ENCODE measurements at places on chromosomes 16 and 17.

- DNase-seq, result no peak
Observed at GRCh38 chr16:56916571-56917403, 15.2 kb upstream of the HERPUD1 start.

DNA sequence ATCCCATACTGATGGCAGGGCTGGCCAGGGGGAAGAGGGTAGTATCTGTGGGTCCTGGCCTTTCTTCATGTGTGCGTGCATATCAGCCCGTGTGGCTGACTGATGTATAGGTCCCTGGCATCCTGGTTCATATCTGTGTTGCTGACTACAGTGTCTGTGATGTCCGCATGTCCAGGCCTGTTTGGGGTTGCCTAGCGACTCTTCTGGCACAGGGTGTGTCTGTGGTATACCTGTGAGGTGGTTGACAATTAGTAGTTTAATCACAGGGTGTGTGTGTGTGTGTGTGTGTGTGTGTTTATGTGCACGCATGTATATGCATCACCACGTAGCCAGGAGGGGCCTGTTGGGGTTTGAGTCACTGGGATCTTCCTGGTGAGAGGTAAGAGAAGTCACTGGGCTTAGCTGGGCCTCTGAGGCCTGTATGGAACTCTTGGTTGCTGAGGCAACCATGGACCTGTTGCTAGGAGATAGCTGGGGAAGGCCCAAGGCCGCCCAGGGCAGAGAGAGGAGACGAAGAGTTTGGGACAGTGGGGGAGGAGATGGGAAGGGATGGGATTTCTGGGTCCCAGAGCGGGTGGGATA is 603 bp upstream of the TMEM95 start:
- DNase-seq, result no peak

DNA sequence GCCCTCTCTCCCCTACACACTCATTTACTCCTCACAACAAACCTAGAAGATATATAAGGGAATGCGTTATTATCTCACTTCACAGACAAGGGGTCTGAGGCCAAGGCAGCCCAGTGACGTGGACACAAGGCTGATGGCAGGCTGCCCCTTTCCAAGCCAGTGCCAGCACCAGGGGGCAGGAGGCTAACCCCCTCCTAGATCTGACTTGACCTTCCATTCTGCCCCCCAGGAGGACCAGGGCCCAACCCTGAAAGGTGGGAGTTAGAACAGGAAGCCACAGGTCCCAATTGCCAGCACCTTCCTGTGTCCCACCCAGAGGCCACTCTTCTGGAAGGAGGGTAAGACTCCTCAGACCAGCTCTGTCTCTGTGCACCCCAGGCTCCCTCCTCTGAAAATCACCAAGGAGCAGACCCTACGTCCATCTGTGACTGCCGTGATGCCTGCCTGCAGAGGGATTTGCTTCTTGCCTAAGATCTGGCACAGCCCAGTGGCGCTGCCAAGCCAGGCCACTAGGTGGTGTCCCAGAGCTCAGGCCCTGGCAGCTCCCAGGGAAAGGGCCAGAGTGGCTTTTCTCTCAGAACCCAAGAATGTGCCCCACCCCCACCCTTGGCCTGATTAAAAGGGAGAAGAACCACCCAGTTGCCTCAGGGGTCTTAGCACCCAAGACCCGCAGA is 42.4 kb upstream of the MRPS23 start:
- DNase-seq, result peak; percentile 22

DNA sequence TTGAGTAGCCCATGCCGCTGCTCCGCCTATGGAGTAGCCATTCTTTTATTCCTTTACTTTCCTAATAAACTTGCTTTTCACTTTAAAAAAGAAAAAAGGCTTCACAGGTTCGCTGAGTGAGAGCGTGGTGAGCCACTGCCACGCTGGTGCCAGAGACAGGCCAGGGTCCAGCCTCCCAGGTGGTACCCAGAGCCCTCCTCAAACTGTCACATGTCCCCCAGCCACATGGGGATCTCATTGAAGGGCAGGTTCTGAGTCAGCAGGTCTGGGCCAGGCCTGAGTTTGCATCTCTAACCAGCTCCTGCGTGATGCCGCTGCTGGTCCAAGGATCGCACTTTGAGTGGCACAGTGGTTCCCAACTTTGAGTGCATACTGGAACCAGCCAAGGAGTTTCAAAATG is 36.2 kb downstream of the RBFOX3 start:
- no peak for DNase-seq

GRCh38 chr16:2840914-2841313 is 10.8 kb downstream of the ZG16B start:
- DNase-seq, result no peak

DNA sequence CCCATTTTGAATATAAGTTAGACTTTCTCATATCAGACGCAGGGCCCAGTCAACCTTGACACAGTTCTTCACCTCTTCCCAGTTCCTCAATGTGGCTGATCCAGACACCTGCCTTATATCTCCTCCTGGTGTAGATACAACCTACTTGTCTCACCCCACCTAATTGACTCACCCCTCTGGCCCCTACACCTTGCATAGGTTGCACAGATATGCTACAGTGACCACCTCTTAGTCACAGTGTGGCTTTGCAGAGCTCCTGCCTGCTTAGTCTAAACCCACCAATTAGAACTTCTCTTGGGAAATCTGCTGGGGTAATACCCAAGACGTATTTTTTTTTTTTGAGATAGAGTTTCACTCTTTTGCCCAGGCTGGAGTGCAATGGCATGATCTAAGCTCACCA is 16.8 kb downstream of the CHP2 start:
- DNase-seq, result no peak

GRCh38 chr17:68301438-68301959 is 10.2 kb downstream of the ARSG start:
- no peak for DNase-seq

DNA sequence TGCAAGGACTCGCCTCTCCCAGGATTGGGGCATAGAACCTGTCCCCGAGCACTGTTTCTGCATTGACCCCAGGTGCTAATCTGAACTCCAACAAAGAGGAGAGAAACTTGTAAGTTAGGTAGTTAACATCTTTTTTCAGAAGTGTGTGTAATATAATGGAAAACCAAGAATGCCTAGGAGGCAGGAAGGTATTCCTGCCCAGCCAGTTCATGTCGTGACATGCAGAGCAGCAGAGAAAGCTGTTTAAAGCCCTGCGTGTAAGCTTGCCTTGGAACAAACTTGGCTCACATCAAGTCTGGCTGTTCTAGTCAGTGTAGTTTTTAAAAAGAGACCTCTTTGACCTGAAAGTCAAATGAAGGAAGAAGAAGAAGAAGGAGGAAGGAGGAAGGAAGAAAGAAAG is 2.1 kb upstream of the GNA13 start:
- DNase-seq, result no peak

- no peak for DNase-seq
Observed at GRCh38 chr17:48416971-48417370, 13.0 kb downstream of the SKAP1 start.

DNA sequence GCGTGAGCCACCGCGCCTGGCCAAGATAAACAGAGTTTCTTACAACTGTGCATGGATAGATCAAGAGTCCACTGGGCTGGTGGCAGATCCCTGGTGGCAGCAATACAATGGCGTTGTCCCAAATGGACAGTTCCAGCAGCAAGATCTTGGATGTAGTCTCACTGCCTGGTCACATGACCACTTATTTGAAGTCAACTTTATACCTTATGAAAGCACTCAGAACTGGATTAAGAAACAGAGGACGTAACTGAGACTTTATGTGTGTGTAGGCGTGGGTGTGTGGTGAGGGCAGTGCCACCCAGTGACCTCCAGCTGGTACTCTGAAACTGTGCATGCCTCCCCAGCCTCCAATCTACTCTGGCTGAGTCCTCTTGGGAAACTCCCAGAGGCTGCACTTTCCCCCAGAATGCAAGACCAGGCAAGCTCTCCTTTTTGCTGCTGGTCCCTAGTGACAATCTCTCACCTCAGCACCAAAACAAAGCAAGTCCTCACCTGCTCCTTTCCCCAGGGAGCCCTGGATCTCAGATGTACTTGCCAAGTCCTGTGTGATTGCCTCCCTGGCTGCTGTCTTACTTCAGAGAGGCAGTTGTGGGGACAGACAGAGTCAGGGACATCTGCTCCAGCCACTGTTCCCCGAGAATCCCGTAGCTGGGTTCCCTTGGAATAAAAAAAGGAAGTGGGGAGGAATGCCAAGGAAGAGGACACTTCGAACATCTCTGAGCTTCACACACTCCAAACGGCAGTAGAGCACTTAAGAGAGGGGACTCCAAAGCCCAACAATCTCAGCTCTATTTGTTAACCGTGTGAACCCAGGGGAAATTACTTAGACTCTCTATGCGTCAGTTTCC is 11.7 kb upstream of the ST6GALNAC2 start:
- DNase-seq, result no peak

DNA sequence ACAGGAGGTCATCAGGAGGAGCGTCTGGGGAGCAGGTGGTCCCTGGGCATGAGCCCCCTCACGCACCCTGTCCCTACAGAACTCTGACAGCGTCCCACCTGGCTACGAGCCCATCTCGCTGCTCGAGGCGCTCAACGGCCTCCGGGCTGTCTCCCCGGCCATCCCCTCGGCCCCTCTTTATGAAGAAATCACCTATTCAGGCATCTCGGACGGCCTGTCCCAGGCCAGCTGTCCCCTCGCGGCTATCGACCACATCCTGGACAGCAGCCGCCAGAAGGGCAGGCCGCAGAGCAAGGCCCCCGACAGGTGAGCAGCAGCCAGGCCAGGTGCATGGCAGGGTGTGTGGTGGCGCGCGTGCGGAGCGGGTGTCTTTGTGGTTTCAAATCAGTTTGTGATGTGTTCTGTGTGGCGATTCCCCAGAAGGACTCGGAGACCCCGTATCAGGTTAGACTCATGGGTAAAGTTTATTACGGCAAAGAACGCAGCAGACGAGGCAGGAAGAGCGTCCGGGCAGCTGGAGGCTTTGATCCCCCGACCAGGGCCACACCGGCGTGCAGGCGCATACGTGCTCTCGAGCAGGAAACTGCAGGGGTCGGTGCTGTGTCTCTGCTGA is 11.8 kb upstream of the NUDT16L1 start:
- DNase-seq, result no peak

- DNase-seq, result no peak
Observed at GRCh38 chr17:32831223-32831622, 45.7 kb downstream of the MYO1D start.

- no peak for DNase-seq
Observed at GRCh38 chr17:17915183-17915582, 57.0 kb downstream of the TOM1L2 start.

DNA sequence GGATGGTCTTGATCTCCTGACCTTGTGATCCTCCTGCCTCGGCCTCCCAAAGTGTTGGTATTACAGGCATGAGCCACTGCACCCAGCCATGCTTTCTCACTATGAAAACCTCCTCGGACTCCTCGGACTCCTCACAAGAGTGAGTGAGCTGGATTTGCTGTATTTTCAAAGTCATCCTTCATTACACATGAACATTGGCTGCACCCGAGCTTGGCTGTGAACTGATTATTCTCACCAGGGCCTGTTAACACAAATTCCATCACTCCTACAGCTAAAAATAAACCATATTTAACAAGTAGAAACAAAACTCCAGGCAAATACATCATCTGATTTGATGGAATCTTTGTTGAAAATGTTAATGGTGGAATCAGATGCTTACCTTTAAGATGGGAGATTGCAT is 50.3 kb downstream of the PITPNC1 start:
- no peak for DNase-seq

DNA sequence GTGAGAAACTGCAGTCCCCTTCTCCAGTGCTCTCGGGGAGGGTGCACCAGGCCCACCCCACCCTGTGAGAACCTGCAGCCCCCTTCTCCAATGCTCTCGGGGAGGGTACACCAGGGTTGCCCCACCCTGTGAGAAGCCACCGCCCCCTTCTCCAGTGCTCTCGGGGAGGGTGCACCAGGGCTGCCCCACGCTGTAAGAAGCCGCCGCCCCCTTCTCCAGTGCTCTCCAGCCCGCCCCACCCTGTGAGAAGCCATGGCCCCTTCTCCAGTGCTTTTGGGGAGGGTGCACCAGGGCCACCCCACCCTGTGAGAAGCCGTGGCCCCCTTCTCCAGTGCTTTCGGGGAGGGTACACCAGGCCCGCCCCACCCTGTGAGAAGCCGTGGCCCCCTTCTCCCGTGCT is 12.1 kb downstream of the SPATA33 start:
- no peak for DNase-seq

GRCh38 chr17:42026857-42027589 is 7.1 kb downstream of the NKIRAS2 start:
- no peak for DNase-seq

DNA sequence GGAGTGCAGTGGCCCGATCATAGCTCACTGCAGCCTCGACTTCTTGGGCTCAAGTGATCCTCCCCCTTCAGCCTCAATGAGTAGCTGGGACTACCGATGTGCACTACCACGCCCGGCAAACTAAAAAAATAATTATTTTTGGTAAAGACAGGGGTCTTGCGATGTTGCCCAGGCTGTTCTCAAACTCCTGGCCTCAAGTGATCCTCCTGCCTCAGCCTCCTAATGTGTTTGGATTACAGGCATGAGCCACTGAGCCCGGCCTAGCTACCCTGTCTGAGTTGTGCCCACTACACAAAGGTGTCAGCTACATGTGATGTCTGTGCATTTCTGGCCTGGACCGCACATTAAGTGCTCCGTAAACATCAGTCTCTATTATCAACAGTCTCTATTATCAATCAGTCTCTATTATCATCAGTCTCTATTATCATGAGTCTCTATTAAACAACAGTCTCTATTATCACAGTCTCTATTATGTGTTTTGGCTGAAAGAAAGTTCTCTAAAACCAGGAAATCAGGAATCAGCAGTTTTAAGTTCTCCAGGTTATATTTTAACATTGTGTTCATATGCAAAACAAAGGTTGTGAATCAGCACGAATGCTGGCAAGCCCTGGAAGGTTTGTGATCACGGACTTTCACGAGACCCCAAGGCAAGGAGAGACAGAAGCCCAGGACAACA is 721 bp upstream of the WWOX start:
- no peak for DNase-seq

DNA sequence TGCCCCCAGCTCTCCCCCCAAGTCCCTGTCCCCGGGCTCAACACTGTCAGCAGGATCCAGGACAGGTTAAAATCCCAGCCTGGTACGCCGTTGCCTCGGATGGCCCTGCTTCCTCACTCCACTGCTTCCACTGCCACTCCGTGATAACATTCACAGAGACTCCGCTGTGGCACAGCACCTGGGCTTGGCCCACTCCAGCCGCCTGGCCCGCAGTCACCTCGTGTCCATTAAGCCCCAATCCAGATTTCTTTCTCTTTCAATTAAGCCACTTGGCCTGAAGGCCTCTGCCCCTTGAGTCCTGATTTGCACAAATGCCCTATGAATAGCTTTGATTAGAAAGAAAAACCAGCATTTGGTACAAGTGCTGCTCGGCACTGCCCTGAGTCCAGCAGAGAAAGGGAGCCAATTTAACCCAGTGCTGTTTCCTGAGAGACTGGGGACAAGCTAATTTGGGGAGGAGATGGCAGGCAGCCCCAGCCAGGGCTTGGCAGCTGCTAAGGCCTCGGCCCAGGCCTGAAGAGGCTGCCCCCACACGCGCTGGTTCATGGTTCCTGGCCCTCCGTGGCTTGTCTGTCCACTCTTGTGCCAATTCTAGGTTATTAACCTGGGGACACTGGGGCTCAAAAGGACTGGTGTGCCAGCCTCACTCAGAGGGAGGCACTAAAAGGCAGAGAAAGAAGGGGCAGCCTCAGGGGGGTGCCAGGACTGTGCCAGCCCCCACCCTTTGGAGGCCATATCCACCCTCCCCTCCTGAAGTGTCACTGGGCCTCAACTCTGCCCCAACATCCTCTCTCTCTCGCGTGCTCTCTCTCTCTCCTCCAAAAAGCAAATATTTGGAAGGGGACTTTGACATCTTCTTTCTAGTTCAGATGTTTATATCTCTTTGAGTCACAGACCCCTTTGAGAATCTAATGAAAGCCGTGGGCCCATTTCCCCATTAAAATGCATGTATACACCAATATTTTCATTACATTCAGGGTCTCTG is 29.8 kb upstream of the SPPL2C start:
- DNase-seq, result no peak
